ENCODE measurements at places on chromosomes 12 and 14.
A peak's percentile ranks its signal among the peaks of the same experiment; 100 is the strongest.

- DNase-seq = no peak
These were observed 52.0 kb downstream of the NOC4L start for GRCh38 chr12:132196038-132196872.

GRCh38 chr12:100020370-100020769, 35.6 kb upstream of the ANKS1B start:
- DNase-seq = no peak

GRCh38 chr12:69064734-69065443, 131.9 kb upstream of the CPM start:
- no peak for DNase-seq

DNA sequence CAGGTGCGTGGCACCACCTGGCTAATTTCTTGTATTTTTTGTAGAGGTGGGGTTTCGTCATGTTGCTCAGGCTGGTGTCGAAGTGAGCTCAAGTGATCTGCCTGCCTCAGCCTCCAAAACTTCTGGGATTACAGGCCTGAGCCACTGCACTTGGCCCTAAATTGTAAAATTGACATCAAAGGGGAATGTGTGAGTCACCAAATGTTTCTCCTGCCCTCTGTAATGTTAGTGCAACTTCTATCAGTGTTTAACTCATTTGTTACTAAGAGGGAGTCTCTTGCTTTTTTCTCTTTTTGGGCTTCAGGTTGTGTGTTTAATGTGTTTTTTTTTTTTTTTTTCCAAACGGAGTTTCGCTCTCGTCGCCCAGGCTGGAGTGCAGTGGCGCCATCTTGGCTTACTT, 2.3 kb downstream of the TULP3 start:
- no peak for DNase-seq

DNA sequence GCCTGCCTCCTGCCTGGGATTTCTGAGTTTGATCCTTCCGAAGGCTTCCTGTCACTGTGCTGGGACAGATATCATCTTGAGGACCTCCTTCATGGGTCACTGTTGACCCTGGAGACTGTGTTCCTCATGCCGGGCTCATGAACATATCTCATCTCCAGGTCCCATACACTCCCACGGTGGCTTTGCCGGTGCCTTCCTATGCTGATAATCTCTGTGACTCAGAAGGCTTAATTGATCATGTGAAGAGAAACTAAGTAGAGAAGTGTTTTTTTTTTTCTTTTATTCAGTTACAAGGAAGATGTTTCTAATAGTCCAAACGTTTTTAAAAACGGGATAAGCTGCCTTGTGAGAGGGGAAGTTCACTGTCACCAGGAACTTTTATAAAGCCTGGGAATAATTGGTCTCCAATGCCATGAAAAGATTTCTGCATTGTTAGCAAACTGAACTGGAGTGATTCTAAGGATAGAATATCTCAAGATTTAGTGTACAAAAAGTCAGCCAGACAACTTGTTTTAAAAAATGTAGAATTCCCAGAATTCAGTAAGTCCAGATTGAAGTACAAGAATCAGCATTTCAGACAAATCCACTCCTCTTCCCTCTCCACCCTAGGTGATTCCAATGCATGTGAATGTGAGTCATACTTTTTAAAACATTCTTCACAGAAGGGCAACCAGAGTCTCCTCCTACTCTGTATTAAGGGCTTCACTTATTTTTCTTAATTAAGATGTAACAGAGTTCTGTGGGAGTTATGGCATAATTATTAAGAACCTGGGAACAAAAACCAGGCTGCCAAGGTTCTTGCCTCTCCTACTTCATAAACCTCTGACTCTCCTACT, 139.8 kb upstream of the LGR5 start:
- DNase-seq = no peak

GRCh38 chr12:9341260-9341585, 133.0 kb upstream of the PZP start:
- DNase-seq = no peak

GRCh38 chr12:27521066-27521465, 2.9 kb upstream of the PPFIBP1 start:
- no peak for DNase-seq

- peak; percentile 9 for DNase-seq
These were observed 156.3 kb downstream of the TMX1 start for GRCh38 chr14:51396222-51396815.

Data from thyroid gland (tissue), 4 donors.